Inflammatory macrophage treated with lipopolysaccharide for 1 hour (primary cell): ENCODE measurements at places on chromosomes 5 and 9.

- no peak for DNase-seq
These were observed 22.8 kb downstream of the PTCH1 start for GRCh38 chr9:95494022-95494415.

- DNase-seq: peak; percentile 51
These were observed 6.3 kb upstream of the IRX2 start for GRCh38 chr5:2757563-2758351.

GRCh38 chr9:19386502-19387044 lies 6.5 kb upstream of the RPS6 start:
- DNase-seq: no peak

- DNase-seq: no peak
These were observed 869.2 kb downstream of the EFNA5 start for GRCh38 chr5:106801554-106801953.

GRCh38 chr9:136047076-136047774 lies 47.9 kb downstream of the NACC2 start:
- no peak for DNase-seq

DNA sequence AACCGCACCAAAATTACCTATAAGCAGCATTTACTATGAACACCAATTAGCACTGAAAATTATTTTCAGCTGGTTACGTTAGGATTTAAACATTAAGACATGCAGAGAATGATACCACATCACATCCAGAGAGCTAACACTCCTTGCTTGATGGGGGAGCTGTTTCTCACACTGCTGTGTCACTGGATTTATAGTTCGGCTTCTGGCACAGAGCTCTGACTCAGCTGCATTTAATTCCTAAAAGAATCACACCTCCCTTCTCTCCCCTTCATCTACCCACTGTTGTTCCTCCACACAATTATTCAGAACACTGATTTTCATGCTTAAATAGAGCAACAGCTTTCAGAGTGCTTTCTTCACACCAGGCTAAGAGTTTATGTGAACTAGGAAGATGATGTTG lies 82.6 kb upstream of the SV2C start:
- no peak for DNase-seq

DNA sequence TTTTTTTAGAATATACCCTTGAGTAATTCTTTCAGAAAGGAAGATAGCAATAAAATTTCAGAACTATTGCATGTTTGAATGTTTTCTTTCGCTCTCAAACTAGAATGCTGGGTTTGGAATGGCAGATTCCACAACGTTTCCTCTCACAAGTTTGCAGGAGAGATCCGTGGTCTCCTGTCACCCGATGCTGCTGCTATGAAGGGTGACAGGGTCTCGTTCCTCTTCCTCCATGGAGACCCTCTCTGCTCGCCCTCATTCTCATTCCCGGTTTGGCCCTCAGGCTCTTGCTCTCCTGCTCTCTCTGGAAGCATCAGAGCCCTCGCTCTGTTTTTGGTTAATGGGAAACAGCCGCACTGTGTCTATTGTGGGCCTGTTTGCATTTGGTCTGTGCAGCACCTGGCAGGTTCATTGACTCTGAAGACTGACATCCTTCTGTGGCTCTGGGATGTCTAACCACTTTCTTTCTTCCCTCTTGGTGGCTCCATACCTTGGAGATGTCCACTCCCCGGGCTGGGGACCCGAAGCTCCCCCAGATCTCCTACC lies 12.6 kb upstream of the FAM163B start:
- no peak for DNase-seq

DNA sequence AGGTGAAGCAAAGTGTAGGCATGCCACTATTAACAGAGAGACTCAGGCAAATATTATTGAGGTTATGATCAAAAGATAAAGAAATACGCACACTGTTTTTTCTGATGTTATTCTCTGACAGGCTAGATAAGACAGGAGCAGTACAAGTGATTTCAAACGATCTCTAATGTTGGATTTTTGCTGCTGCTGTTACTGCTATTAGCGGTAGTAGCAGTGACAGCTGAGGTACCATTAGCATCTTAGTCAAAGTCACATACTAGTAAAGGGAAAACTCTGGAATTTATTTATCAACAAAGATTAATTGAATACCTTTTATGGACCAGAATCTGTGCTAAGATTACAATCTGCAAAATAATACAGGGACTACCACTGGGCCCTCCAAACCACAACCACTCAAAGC lies 362.4 kb upstream of the CDH6 start:
- no peak for DNase-seq

GRCh38 chr5:81537905-81538547 lies 144.1 kb upstream of the ACOT12 start:
- no peak for DNase-seq

GRCh38 chr9:106862821-106863720 lies at the start of gene ZNF462:
Gene ZNF462 (plus strand): TSS chr9:106863166. CDS start chr9:106923384, 60,218 bp downstream.
- DNase-seq: no peak

- no peak for DNase-seq
These were observed 10.7 kb downstream of the IFNA5 start for GRCh38 chr9:21294364-21294774.

DNA sequence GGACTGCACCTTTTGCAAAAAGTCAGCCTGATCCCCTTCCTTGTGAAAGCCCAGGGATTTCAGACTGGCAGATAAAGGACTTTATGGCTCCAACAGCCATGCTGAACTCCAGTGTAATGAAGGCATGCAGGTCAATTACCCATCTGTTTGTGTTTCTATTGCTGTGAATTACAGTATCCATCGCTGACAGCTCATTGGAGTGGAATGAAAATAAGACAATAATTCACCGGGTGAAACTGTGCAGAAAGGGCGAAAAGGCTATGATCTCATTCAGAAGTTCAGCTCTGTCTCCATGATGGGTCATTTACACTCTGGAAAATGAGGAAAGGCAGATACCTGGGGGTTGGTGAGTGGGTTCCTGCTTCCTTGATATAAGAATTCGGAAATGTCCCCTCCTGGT lies 148.0 kb downstream of the BRINP1 start:
- DNase-seq: no peak

DNA sequence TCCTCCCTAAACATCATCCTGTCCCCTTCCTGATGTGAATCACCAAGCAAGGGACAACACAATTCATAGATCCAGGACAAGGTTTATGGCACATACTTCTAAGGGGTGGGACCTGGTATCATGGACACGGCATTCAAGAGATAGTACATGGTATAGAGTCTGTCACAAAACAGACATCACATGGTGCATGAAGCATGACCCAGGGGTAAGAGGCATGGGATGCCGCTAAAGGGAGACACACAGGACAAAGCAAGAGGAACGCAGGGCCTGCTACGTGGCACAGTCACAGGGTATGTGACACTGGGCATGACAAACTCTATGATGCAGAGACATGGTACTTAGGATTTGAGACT lies 20.7 kb downstream of the GSN start:
- DNase-seq: no peak
